ENCODE measurements at places on chromosomes 2 and 18. TPM values are rescaled to one million over a fixed set of nuclear protein-coding genes. Genes with fewer than 3 reads are reported as not detected.

The GALR1 gene
- total RNA-seq: not detected

DNA sequence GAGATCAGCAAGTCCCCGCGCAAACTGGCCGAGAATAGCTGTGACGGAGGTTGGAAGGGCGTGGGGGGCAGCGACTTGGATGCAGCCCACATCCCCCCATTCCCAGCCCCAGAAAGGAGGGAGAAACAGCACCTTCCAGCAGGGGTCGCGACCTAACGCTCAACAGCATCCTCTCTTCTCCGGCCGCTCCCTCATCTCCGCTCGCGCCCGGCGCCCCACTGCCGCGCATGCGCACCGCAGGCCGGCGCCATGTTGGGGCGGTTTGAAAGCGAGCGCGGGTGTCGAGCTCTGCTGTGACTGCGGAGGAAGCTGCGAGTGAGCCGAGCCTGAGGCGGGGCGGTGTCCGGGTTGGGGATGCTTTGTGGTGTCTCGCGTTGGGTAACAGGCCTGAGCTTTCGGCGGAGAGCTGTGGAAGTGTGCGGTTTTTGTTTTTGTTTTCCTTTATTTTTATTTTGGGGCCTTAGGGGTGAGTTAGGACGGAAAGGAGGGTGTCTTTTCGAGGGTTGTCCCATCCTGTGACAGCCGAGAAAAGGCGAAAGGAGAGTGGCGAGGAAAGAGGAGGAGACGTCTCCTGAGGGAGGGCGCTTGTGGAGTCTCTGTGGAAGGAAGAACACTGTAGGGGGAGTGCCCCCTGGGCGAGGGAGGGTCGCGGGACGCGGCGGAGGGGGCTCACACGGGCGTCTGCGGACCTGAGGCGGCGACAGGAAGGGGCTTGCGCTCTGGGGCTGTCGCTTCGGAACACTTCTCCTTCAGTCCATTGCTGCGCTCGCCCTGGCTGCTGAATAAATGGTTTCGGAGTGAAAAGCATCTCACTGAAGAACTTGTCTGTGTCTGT, at the start of the genes C18orf54 and STARD6:
Gene C18orf54, plus strand, starts transcription at position 247 of the 835 bp plus-strand sequence. CDS start 2,667 bp downstream, outside the sequence.
Gene STARD6, minus strand, starts transcription at position 199 of the 835 bp plus-strand sequence. CDS start 3,285 bp downstream, outside the sequence.
- no peaks in the 10 kb centered on the region for H3K27me3 ChIP-seq
- no peak within 1 kb of the TSS for H3K27ac ChIP-seq
- no peaks in the 10 kb centered on the region for H3K36me3 ChIP-seq
- H3K4me1 ChIP-seq: no peaks in the 10 kb centered on the region
- H3K4me3 ChIP-seq: peak within 1 kb of the TSS; percentile 55

The KCNF1 gene
- total RNA-seq: not detected

- no peaks in the 10 kb centered on the region for H3K27me3 ChIP-seq
- DNase-seq: no peak
- no peak overlapping the region for H3K27ac ChIP-seq
These were observed 70.8 kb downstream of the RTP5 start for GRCh38 chr2:241940329-241940728.

DNA sequence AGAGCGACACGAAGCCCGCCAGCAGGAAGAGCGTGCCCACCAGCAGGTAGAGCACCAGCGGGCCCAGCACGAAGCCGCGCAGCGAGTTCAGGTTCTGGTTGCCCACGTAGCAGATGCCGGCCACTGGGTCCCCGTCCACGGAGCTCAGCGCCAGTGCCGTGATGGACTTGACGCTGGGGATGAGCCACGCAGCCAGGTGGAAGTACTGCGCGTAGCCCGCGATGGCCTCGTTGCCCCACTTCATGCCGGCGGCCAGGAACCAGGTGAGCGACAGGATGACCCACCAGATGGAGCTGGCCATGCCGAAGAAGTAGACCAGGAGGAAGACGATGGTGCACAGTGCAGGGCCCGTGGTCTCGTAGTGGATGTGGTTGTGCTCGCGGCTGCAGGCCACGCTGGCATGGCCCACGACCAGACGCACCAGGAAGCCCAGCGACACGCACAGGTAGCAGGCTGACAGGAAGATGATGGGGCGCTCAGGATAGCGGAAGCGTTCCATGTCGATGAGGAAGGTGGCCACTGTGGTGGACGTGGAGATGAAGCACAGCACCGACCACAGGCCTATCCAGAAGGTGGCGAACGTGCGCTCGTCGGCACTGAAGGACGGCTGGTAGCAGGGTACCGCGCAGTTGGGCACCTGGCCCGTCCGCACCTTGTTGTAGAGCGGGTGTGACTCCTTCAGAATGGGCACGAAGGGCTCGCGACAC, 2.1 kb downstream of the FZD5 start:
- peak overlapping the region; percentile 98 for H3K27ac ChIP-seq
- H3K36me3 ChIP-seq: peaks cover 24% of the 10 kb centered on the region
- H3K27me3 ChIP-seq: no peaks in the 10 kb centered on the region
- peak overlapping the region; percentile 85 for H3K4me3 ChIP-seq
- H3K4me1 ChIP-seq: peaks cover 26% of the 10 kb centered on the region
- peak; percentile 82 for DNase-seq

GRCh38 chr2:68653538-68653982, 10.2 kb downstream of the PROKR1 start:
- H3K27ac ChIP-seq: no peak overlapping the region
- no peaks in the 10 kb centered on the region for H3K27me3 ChIP-seq
- peak; percentile 47 for DNase-seq
- H3K4me3 ChIP-seq: no peak overlapping the region
